ENCODE measurements at places on chromosomes 7 and 10. TPM values are rescaled to one million over a fixed set of nuclear protein-coding genes. Genes with fewer than 3 reads are reported as not detected.

The TFEC gene
- 1.2 TPM for polyA plus RNA-seq

The GPR37 gene
- polyA plus RNA-seq: 17.8 TPM

The ATOH7 gene
- 0.15 TPM for polyA plus RNA-seq

- DNase-seq: no peak
These were observed 43.7 kb upstream of the PRKAR1B start for GRCh38 chr7:770741-771166.

Data from forelimb muscle (tissue), 1 donor.